Renal cortex interstitium (tissue), 15 donors: ENCODE measurements at places on chromosomes 11 and 22.

DNA sequence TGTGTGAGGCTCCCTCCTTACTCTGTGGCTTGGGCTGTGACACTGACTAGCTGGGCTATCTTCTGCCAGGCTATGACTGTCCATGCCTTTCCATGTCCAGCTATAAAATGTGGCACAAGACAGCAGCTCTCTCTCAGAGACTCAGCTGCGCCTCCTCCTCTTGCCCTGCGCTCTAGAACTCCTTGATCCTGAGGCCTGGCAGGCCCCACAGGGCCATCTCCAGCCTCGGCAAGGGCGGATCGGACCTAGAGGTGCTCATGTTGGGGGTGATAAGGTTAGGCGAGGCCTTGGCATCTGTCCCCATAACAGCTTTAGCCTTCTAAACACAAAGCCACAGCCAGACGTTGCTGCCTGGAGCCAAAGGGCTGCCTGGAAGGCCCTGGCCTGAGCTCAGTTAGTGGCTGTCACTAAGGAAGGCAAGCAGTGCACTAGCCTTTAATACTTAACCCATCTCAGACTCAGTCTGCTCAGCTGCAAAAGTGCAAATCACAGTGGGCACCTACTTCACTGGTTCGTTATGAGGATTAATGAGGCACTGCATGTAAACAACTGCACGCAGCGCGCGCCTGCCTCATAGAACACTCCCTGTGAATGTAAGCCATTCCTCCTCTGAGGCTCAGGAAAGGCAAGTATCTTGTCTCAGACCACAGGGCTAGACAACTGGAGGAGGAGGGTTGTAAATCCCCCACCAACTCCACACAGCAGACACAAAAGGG, 1.2 kb downstream of the GUCD1 start:
- DNase-seq = no peak

DNA sequence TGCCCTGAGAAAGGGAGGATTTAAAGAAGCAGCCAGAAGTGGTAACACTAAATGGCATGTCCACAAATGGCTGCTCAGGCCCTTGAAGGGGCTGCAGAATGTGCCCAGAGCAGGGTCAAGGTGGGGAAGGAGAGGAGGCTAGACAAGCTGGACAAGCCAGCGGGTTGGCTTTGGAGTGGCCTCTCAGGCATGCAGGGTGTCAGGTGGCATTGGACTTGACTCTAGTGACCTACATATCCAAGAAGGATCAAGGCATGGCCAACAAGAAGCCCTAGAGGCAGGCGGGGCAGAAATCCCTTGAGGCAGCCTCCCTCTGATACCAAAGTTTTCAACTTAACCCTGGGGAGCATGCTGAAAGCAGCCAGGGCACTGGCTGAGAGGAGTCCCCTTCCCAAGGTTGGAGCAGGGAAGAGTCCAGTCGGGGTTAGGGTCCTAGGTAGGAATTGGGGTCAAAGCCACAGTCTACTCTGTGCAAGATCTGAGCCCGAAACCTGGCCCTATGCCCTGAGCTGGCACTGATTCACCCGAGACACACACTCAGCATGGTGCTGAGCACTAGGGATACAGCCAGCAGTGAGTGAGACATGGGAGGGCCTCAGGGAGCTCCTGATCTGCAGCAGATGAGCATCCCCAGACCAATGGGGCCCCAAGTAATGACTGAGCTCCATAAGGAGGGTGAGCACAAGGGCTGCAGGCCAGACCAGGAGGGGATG, 95.8 kb upstream of the ASPHD2 start:
- no peak for DNase-seq

DNA sequence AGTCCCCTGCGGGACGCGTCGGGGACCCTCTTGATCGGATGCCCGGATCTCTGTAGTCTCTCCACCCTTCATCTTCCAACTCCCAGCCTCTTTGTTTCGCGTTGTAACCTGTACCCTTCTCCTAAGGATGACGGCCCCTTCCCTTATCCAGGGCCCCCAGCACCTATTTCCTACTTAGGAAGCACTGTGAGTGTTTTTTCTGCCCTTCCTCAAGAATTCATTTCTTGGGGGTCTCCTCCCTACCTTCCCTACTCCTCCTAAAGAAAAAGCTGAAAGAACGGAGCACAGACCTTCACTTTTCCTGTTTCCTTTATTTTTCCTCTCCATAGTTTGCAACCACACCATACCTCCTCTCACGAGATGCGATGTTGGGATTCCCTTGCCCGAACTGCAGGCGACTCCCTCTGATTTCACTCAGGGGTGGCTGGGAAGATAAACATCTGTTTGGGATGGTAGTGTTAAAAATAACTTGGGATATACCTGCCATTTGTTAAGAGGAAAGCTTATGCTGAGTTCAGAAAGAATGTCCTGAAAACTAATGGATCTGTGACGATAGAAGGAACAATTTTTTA, 593 bp downstream of the FAM118B start:
- no peak for DNase-seq

- no peak for DNase-seq
These were observed 123.4 kb downstream of the SLC17A6 start for GRCh38 chr11:22461626-22462025.

DNA sequence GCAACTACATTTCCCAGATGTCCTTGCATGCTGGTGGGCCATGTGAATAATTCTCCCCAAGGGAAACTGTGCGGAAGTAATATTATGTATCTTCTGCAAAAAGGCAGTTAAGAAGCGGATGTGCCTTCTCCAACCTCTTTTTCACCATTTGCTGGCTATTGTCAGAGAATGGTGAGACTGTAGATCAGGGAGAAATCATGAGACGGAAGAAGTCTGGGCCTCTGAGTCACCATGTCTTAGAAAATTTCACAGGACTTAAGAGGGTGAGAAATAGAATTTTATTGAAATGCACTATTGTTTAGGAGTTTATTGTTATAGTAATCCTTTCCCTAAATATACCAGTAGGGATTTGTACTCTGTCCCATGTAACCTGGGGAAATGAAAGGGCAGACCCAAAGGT, 298.7 kb upstream of the ZC3H12C start:
- DNase-seq = no peak
